ENCODE measurements at places on chromosomes 1 and 21.

GRCh38 chr1:113905435-113905861, 322 bp downstream of the DCLRE1B start:
- no peak for DNase-seq

DNA sequence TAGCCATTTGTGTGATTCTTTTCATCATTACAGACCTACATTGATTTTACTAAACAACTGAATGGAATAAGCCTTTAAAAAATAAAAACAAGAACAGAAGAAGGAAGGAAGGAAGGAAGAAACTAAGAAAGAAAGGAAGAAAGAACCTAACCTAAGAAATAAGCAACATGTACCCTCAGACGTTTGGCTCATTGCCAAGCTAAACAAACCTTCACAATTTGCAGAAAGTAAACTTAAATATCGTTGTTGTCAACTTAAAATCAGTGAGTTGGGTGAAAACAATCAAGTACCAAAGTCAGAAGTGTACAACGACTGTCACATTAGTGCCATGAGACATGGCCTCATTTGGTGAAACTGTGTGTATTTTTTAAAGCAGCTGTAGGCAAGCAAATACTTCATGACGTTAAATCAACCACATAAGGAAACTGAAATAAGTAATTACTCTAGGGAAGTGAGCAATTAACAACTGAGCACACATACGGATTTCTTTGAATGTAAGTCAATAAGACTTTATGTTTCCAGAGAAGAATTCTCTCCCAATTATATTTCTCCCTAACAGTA, 313.1 kb upstream of the TMPRSS15 start:
- no peak for DNase-seq

GRCh38 chr1:241482761-241483250, 36.7 kb downstream of the FH start:
- no peak for DNase-seq

DNA sequence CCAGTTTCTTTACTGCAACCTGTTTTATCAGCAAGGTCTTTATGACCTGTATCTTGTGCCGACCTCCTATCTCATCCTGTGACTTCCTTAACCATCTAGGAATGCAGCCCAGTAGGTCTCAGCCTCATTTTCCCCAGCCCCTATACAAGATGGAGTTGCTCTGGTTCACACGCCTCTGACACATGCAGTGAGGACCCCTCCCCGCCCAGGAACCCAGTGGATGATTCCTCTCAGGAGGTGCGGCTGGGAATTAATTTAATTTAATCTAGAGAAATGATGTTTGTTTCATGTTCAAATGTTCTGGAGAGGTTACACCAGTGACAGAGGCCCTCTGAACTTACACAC, 39.0 kb upstream of the LBR start:
- no peak for DNase-seq

- DNase-seq = no peak
These were observed 56.7 kb downstream of the DPT start for GRCh38 chr1:168672278-168672677.

DNA sequence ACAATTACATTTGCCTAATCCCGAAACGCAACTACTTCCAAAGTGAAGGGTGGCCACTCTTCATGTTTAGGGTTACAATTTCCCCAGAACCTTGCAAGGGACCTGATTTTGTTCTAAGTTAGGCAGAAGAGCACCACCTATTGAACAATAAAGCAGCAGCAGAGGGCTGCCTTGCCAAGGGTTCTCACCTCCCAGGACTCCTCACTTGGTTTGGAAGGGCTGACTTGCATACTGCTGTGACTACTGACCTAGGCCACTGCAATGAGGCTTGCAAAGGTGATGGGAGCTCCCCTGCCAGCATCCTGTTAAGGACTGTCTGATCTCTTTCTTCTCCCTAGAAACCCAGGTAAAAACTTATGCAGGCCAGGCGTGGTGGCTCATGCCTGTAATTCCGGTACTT, 14.2 kb downstream of the MTOR start:
- DNase-seq = no peak

DNA sequence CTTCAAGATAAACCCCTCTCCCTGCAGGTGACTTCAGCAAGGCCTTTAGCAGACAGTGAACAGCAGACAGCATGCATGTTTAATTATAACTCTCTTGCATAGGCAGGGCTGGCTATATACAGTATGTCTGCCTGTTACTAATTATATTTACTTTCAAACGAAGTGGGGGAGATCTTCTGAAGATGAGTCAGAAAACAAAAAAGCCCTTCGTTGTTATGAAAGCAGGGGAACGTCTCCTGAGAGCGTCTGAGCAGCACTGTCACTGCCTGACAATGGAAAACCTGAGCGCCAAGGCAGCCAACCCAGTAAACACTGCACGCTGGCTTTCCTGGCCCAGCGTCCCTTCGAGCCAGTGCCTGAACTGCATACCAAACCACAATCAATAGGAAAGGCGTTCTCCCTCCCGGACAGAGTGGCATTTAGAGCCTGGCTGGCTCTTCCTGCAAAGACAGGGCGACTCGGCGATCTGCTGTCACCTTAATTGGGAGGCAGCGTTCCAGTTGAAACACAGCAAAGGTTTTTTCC, 54.1 kb downstream of the TOMM20 start:
- no peak for DNase-seq

DNA sequence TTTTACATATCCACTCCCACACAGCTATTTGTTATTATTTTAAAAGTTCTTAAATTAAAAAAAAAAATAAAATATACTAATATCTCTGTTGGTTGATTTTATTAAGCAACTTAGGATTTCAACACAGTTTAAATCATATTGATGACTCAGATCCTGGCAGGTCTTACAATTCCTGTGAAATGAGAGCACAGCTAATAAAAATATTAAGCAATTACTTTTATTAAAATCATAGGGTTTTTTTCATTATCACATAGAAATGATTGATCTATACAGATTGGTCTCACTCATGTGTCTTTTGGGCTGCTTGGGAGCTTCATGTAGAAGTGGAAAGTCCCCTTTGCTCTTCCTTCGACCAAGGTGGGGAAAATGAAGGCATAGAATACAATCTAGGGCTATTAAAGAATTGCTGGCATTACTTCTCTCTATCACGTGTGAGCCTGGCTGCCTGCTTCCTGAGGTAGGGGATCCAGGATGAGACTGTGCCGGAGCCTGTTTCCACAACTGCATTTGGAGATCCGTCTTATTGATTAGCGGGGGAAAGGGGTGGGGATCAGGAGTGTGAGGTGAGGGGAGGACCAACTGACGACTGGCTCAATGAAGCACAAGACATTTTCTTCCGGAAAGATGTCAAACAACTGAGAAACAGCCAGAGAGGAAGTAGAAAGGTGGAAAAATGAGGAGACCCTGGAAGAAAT, 858.0 kb downstream of the USP25 start:
- DNase-seq = no peak

GRCh38 chr1:166379447-166379846, 212.6 kb upstream of the FAM78B start:
- DNase-seq = no peak

GRCh38 chr1:54857746-54858561, 29.0 kb downstream of the DHCR24 start:
- DNase-seq = no peak

DNA sequence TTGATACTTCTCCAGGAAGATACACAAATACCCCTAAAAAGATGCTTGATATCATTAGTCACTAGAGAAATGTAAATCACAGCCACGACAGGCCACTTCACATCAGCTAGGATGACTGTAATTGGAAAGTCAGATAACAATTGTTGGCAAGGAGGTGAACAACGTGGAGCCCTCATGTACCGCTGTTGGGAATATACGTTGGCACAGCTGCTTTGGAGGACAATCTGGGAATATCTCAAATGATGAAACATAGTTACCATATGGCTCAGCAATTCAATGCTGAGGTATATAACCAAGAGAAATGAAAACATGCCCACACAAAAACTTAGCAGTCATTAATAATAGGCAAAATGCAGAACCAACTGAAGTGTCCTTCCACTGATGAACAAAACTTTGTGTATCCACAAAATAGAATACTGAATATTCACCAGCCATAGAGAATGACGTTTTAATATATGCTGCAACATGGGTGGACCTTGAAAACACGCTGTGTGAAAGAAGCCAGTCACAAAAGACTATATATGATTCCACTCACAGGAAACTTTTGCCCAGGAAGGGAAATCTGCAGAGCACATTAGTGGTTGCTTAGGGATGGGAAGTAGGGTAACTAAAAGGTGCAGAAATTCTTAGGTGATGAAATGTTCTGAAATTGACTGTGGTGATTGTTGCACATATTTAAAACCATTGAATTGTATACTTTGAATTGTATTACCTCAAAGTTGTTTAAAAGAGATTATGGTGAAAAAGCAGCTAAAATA, 95.4 kb downstream of the AHCTF1 start:
- no peak for DNase-seq
